ENCODE measurements at places on chromosomes 7 and 10.
A peak's percentile ranks its signal among the peaks of the same experiment; 100 is the strongest.

DNA sequence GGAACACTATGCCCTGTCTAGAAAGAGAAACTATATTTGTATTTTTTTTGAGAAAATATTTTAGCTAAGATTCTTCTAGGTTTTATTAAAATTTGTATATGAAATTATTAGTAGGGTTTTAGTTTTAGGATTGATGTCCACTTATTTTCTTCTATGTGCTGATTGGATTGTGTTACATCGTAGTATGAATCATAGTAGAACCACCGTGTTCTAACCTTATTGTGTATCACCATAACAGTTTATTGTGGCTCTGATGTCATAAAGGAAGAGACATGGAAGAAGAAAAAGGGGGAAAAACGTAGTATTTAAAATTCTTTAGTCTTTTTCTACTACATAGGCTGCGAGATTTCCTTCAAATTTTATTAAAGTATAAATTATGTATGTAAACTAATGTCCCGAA is 1.9 kb downstream of the AGBL3 start:
- no peak for DNase-seq

DNA sequence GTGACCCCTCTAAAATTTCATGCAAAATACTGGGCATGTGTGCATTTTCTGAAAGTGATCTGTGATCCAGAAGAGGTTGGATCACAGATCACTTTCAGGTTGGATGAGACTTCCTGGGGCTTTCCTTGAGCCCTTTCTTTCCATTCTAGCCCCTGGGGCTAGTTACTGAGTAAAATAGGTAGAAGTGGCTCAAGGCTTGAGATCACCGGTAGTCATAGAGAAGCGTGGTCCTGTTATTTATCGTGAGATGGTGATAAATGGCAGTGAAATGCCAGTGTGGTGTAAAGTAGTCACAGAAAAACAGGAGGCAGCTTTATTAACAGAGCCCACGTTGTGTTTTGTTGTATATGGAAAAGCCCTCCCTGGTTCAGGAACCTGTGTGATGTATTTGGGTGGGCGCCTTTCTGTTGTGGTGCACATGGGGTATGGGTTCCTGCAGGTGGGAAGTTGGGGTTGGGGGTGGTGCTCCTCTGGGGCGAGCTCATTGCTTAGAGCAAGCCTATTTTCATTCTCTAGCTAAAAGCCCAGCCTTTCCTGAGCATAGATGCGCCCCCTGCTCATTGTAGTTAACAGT is 34.0 kb upstream of the SH2D4B start:
- no peak for DNase-seq

GRCh38 chr7:7869036-7869435 is 99.6 kb upstream of the GLCCI1 start:
- DNase-seq = no peak

DNA sequence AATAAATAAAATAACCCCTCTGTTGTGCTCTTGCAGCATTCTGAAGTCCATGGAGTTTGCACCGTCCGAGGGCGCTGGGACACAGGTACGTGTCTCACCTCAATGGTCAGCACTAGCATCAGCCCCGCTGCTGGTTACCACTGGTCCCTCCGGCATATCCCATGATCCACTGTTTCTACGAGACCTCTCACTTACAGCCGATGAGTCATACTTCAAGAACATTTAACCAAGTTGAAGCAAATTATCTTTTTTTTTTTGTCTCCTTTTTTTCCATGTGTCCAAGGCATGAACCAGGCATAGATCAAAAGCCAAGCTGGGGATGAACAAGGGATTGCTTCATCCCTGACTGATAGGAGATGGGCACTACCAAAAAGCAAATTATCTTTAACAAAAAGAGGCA is 92.9 kb upstream of the SH2B2 start:
- no peak for DNase-seq

- DNase-seq = peak; percentile 11
Observed at GRCh38 chr10:7409045-7409731, 1.6 kb downstream of the SFMBT2 start.

- DNase-seq = no peak
Observed at GRCh38 chr7:127877951-127878350, 153.3 kb downstream of the LRRC4 start.

DNA sequence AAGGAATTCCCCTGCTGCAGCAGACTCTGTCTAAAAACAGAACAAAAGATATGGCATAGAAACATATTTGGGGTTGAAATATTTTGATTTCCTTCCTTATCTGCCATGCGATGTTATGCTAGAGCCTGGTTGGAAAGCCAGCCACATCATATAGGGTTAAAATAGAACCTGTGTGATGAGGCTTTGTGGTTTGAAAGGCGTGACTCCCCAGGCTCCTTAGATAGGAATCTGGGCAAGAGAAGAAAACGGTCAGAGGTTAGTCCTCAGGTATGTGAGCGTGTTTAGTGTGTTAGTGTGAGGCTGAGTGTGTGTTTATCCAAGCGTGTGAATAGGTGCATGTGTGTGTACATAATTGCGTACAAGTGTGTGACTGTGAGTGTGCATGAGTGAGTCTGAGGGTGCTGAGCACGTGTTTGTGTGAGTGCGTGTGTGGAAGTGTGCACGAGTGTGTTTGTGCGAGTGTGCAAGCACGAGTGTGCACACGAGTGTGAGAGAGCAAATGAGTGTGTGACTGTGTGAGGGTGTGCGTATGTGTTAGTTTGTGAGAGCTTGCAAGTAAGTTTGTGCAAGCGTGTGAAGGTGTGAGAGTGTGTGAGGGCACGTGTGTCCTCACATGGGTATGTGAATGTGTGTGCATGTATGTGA is 79.9 kb downstream of the COL26A1 start:
- no peak for DNase-seq

- no peak for DNase-seq
Observed at GRCh38 chr7:136528329-136528728, 340.1 kb upstream of the CHRM2 start.

DNA sequence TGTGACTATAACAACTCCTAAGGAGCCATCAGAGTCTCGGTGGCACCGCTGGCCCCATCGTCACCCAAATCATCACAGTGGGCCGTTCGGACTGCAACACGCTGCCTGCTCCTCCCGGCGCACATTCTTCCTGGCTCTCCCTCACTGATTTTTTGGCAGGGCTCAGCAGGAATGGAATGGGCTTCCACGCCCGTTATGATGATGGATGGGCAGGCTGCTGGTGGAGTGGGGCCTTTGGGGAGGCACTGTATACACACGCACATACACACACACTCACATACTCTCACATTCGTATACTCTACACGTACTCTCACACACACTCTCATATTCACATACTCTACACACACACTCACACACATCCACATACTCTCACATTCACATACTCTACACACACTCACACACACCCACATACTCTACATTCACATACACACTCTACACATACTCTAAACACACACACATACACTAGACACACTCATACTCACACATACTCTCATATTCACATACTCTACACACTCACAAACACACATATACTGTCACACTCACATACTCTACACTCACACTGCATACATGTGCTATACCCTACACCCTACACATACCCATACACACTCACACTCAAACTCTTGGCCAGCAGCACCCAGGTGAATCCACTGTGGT is 99.8 kb downstream of the KCNMA1 start:
- DNase-seq = no peak

DNA sequence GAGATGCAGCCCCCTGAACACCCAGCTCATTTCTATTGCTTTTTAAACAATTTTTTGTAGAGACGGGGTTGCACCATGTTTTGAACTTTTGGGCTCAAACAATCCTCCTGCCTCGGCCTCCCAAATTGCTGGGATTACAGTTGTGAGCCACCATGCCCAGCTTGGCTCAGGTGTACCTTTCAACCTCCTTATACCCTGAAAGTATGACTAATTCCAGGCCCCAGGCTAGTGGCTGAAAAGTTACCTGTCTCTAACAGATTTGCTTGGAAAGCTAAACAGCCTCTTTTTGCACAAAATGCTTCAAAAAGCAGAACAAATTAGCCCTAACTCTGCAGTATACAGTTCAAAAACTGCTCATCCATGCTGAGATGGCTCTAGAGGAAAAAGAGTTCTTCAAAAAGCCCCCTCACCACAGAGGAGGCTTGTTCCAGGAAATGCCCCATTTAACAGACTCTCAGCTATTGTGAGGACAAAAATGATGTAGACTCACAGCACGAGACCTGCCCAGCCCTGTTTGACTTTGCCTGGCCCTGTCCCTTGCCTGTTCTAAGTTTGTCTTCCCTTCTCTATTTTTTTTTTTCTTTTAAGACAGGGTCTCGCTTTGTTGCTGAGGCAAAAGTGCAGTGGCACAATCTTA is 13.4 kb upstream of the AP1S1 start:
- no peak for DNase-seq

GRCh38 chr7:82615527-82615926 is 171.9 kb upstream of the CACNA2D1 start:
- peak; percentile 64 for DNase-seq

- DNase-seq = no peak
Observed at GRCh38 chr10:113853578-113854012, 287 bp downstream of the DCLRE1A start.

- no peak for DNase-seq
Observed at GRCh38 chr7:74709880-74710671, 52.6 kb downstream of the GTF2I start.

- DNase-seq = no peak
Observed at GRCh38 chr7:151078233-151079040, 2.2 kb downstream of the FASTK start.

GRCh38 chr7:53466371-53466770 is 430.9 kb downstream of the POM121L12 start:
- no peak for DNase-seq

DNA sequence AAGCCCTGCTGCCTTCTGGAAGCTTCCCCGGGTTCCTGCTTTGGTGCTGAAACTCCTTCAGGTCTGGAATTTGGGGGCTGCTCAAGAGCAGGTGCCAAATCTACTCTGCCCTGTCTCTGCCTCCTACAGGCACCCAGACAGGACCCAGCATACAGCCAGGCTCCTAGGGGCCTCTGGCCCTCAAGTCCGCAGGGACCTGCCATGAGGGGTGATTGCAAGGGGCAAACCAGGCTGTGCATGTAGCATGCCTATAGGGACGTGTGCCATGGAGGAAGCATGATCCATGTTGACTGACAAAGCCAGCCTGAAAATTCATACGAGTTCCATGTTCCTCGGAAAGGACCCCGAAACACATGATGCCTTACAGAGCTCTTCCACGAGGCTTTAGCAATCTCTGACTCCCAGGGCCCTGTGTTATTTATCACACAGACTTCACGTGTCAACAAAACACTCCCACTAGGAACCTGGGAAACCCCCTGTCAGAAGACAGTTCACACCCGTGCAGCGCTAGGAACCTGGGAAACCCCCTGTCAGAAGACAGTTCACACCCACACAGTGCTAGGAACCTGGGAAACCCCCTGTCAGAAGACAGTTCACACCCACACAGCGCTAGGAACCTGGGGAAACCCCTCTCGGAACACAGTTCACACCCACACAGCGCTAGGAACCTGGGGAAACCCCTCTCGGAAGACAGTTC is 75.3 kb upstream of the DNAAF5 start:
- DNase-seq = no peak

DNA sequence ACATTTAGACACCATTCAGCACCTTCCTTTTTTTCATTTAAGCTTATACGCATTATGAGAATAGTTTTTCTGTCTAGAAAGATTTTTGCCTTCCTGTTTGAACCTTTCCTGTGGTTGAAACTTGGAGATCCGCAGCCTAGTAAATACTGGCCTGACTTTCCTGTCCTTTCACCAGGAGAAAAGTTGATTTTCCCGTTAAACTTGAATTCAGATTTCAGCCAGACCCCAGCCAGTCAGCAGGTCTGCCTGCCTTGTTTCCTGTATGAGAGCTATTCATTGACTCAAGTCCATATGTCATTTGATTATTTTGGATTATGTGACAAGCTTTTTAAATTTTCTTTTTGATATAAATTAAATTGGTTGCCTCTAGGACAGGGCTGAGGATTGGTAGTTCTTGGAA is 71.5 kb downstream of the EVX1 start:
- no peak for DNase-seq

GRCh38 chr10:905503-905902 is 26.0 kb downstream of the LARP4B start:
- DNase-seq = no peak

DNA sequence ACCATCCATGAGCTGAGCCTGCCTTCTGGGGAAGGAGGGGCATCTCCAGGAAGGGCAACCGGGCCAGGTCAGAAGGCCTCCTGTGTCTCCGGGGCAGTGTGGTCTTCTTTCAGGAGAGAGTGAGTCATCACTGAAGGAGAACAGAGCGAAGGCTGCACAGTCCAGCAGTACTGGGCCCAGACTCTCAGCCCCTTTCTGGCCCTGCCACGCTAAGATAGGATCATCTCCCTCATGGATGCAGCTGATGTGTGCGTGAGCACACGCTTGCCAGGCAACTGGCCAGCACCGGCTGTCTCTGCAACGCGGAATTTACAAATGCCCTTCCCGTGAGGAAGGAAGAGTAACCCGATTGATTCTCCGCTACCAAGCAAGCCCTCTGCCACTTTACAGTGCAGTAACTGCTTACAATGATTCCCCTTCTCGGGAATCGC is 328.2 kb downstream of the TNS3 start:
- no peak for DNase-seq

GRCh38 chr10:96299383-96299782 is 4.9 kb upstream of the DNTT start:
- no peak for DNase-seq

GRCh38 chr10:124692100-124692446 is 52.1 kb downstream of the FAM53B start:
- no peak for DNase-seq

DNA sequence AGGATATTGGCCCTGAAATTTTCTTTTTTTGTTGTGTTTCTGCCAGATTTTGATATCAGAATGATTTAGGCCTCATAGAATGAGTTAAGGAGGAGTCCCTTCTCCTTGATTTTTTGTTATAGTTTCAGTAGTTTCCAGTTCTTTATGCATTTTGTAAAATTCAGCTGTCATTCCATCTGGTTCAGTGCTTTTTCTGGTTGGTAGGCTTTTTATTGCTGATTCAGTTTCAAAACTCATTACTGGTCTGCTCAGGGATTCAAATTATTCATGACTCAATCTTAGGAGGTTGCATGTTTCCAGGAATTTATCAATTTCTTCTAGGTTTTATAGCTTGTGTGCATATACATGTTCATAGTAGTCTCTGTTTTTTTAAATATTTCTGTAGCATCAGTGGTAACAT is 10.1 kb upstream of the TMEM196 start:
- no peak for DNase-seq

GRCh38 chr10:29784175-29784773 is 149.5 kb upstream of the SVIL start:
- no peak for DNase-seq

DNA sequence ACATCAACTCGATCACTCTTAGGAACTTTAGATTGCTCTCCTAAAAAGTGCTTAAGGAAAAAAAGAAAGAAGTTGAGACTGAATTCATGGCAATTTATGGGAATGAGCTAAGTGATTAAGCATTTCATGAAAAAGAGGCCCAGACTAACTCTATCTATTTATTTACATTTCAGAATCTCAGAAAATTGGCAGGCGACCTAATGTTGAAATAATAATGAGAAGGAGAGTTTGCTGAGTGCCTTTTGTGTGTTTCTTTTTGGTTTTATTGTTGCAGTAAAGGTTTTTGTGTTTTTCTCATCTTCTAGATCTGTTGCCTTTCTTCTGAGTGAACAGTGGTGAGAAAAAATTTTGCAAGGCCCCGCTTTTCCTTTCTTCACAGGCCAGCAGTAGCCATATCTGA is 3.8 kb downstream of the GRK5 start:
- DNase-seq = no peak

GRCh38 chr7:133771788-133772419 is 355.2 kb upstream of the LRGUK start:
- no peak for DNase-seq

GRCh38 chr10:12628153-12628552 is 278.8 kb downstream of the CAMK1D start:
- DNase-seq = no peak

Measured in AML-193 (cell line).